ENCODE measurements at places on chromosomes 2 and 18. TPM values are rescaled to one million over a fixed set of nuclear protein-coding genes. Genes with fewer than 3 reads are reported as not detected.

Gene CCDC178
- total RNA-seq = not detected

Gene ASB18
- total RNA-seq = not detected

Gene SIX3
- total RNA-seq = not detected

Gene UGT1A1
- not detected for total RNA-seq

Gene DNAJC5G
- total RNA-seq = 0.39 TPM

DNA sequence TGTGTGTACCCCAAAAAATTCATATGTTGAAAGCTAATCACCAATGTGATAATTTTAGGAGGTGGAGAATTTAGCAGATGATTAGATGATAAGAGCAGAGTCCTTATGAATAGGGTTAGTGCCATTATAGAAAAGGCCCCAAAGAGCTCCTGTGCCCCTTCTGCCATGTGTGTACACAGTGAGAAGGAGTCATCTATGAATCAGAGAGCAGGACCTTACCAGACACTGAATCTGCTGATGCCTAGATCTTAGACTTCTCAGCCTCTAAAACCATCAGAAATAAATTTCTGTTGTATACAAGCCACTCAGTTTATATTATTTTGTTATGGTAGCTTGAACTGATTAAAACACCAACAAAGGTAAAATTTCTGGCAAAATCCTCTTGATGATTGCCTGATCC lies 560.0 kb upstream of the CDH2 start:
- no peak overlapping the region for H3K27ac ChIP-seq
- no peak for DNase-seq
- no peaks in the 10 kb centered on the region for H3K4me1 ChIP-seq
- H3K27me3 ChIP-seq = no peaks in the 10 kb centered on the region

DNA sequence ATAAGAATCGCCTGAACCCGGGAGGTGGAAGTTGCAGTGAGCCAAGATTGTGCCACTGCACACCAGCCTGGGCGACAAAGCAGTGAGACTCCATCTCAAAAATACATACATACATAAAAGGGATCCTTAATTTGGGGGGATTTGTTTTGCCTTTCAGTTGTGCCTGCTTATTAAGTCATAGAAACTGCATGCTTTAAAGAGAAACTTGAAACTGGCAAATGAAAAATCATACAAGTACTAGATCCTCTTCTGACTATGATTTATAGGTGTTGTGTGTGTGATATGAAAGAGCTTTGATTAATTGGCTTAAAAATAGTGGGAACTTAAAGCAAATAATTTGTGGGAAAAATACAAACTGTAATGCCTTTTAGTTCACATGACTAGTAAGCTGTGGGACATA lies 963.7 kb downstream of the CNTNAP5 start:
- DNase-seq = no peak
- no peak overlapping the region for H3K27ac ChIP-seq
- no peaks in the 10 kb centered on the region for H3K27me3 ChIP-seq

DNA sequence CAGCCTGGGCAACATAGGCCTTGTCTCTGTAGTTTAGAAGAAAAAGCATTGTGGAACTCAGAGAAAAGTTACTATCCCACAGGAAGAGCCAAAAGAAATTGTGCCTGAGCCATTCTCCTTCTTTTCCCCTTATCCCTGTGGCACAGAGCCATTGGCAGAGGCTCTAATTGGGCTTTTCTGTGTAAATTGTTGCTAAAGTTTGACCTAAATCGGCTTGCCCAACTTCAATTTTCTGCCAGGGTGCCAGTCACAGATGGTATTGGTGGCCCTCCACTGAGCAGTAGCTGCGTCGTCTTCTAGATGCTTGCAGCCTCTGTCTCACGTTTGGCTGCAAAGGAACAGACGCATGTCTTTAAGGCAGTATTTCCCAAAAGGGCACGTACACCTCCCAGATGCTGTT lies 30.3 kb downstream of the ZNF532 start:
- peak overlapping the region; percentile 86 for H3K27ac ChIP-seq
- H3K27me3 ChIP-seq = no peaks in the 10 kb centered on the region
- no peaks in the 10 kb centered on the region for H3K36me3 ChIP-seq
- peaks cover 48% of the 10 kb centered on the region for H3K4me1 ChIP-seq
- H3K4me3 ChIP-seq = no peak overlapping the region

DNA sequence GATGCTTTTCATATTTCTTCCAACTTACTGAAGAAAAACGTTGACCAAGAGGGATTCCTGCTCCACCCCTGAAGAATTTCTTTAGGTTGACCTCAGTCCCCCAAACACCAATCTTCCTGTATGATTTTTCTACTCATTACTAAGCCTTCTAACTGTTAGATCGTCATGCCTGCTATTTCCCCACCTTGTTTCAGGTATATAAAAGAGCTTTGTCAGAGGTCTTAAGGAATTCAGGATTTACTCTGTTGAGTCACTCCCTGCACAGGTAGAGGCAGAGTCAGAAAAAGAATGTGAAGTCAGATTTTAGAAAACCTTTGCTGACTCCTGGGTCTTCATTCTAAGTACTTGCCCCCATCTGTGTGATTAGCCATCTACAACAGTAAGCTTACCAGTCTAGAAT lies 83.8 kb upstream of the NOSTRIN start:
- no peaks in the 10 kb centered on the region for H3K27me3 ChIP-seq
- H3K4me3 ChIP-seq = no peak overlapping the region
- no peak overlapping the region for H3K27ac ChIP-seq
- H3K36me3 ChIP-seq = peaks cover 3% of the 10 kb centered on the region
- DNase-seq = no peak
- peaks cover 10% of the 10 kb centered on the region for H3K4me1 ChIP-seq

DNA sequence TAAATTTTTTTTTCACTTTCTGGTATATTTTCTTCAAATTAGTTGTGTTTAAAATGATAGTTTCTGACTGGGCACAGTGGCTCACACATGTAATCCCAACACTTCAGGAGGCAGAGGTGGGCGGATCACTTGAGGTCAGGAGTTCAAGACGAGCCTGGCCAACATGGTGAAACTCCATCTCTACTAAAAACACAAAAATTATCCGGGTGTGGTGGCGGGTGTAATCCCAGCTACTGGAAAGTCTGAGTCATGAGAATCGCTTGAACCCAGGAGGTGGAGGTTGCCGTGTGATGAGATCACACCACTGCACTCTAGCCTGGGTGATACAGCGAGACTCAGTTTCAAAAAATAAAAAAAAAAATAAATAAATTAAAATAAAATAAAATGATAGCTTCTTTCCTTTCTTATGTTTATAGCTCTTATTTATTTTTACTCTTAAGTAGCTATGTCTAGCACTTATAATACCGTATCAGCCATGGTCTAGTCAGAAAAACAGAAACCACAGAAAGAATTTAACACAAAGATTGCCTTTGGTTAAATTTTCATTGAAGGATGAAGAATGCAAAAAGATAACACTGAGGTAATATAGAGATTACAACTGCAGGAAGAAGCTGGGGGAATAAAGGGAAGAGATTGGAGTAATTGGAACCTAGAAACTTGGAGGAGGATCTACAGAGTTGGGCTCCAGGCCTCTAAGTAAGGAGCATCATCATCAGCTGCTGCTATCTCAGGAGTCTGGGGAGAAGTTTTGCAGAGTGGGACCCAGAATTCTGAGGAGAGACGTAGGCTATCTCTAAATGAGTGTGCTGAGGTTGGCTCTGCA lies 54.7 kb upstream of the MBOAT2 start:
- no peak overlapping the region for H3K4me3 ChIP-seq
- H3K4me1 ChIP-seq = no peaks in the 10 kb centered on the region
- no peaks in the 10 kb centered on the region for H3K36me3 ChIP-seq
- DNase-seq = no peak
- no peak overlapping the region for H3K27ac ChIP-seq

Data from B cell (primary cell).